ENCODE measurements at places on chromosomes 11 and 22.

GRCh38 chr11:102396708-102397563, 49.9 kb downstream of the BIRC2 start:
- DNase-seq = no peak

GRCh38 chr11:44868455-44869421, 81.9 kb downstream of the TP53I11 start:
- peak; percentile 80 for DNase-seq

DNA sequence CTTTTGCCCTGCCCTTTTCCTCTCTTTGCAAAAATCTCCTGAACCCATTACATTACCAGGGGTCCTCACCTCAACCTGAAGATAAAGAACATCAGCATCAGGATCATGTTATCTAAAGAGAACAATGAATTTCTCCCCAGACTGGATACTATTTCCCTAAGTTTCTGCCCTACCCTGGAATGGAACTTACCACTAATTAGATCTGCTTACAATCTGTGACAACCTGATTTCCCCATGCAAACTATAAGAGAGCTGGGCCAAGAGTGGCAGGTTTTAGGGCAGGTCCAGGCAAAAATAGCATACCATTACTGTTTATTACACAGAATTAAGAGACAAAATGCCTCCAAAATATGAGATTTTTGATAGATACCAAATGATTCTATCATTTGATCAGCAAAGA, 58.0 kb upstream of the GDPD4 start:
- no peak for DNase-seq

GRCh38 chr11:20564846-20565635, 34.4 kb upstream of the SLC6A5 start:
- no peak for DNase-seq

GRCh38 chr11:27721264-27722116, 21.2 kb upstream of the BDNF start:
- DNase-seq = peak; percentile 30

- no peak for DNase-seq
These were observed 8.8 kb downstream of the ATP5MG start for GRCh38 chr11:118410055-118410745.

GRCh38 chr11:121478226-121478894, 25.6 kb upstream of the SORL1-AS1 start:
- DNase-seq = no peak

- DNase-seq = no peak
These were observed 5.9 kb upstream of the HMOX1 start for GRCh38 chr22:35375031-35375430.

GRCh38 chr11:64629796-64630562, 39.0 kb downstream of the SLC22A12 start:
- no peak for DNase-seq

- DNase-seq = peak; percentile 14
These were observed 831 bp downstream of the CD44 start for GRCh38 chr11:35139722-35140282.

- DNase-seq = no peak
These were observed 92.7 kb downstream of the RPL27A start for GRCh38 chr11:8775332-8775731.

DNA sequence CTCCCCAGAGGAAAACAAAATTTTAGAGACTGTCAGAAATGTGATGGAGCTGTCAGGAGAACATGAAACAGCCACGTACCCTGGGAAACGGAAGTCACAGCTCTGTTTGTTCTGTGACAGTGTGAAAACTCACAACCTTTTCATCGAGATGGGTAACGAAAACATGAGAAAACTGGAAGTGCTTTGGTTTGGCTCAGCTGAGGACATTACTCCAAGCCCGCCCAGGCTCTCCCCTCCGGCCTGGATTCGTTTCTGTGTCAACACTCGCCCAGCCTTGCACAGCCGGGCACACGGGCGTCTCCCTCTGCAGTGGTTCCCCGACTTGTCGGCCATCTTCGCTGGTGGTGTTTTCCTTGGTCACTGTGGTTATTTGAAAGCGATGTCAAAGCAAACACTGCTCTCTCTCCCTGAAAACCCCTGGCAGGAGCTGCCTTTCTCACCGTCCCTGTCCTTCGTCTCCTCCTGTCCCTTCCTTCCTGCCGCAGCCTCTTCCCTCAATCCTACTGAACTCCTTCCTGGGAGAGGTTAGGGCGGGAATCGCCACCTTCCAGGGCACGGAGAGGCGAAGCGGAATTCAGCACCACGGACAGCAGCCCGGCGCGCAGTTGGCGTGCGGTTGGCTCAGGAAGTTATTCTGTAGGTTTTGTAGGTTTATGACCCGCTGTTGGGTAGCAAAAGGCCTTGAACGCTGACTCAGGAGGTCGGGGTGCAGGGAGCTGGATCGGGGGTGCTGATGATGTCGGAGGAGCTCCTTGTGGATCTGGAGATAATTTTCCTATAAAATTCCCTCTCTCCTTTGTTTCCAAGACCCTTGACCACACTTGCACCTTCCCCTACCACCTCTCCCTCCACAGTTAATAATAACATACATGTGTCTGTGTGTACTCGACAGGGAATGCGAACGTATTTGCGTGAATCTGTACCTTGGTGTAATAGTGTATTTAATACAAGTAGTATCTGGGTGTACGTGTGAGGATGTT, 13.1 kb upstream of the RPS19BP1 start:
- DNase-seq = peak; percentile 26

DNA sequence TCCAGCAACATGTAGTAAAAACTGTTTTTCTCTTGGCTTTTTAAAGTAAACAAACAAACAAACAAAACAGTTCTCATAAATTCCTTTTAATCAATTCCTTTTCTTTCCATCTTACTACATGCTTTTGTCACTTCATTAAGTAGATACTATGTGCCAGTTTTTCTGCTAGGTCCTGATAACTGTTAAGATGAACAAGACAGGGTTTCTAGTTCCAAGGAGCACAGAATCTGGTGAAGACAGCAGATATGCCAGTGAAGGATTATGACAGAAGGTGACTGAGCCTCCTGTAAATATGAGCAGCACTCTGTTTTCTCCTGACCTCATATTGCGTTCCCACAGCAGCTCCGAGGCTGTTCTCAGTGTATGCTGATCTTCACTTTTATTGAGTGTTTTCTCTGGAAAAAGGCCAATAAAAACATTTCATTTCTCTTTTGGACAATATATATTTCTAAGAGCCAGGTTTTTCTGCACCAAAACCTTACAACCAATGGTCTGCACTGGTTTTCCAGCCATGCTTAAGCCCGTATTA, 45.8 kb downstream of the HEPHL1 start:
- no peak for DNase-seq

- peak; percentile 50 for DNase-seq
These were observed 11.2 kb downstream of the GRIK4 start for GRCh38 chr11:120522736-120523135.

DNA sequence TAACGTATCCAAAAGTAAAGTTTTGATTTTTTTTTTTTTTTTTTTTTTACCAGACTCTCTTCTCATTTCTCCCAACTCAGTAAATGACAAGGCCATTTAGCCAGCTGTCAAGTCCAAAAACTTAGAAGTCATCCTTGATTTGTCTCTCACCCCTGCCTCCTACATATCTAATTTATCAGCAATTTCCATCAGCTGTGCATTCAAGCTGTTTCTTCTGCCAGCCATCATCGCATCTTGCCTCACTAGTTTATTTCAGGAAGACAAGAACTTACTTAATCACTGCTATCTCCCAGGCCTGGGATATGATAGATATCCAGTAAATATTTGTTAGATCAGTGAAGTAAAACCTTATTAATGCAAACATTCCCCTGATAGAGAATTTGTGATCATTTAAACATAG, 47.6 kb downstream of the SCGB1A1 start:
- DNase-seq = no peak

- DNase-seq = no peak
These were observed 14.4 kb downstream of the SCARF2 start for GRCh38 chr22:20423008-20423905.

GRCh38 chr11:38460896-38461295, 1862.9 kb upstream of the RAG2 start:
- DNase-seq = peak; percentile 1

- no peak for DNase-seq
These were observed 134.8 kb downstream of the LARGE1 start for GRCh38 chr22:33785283-33785968.

DNA sequence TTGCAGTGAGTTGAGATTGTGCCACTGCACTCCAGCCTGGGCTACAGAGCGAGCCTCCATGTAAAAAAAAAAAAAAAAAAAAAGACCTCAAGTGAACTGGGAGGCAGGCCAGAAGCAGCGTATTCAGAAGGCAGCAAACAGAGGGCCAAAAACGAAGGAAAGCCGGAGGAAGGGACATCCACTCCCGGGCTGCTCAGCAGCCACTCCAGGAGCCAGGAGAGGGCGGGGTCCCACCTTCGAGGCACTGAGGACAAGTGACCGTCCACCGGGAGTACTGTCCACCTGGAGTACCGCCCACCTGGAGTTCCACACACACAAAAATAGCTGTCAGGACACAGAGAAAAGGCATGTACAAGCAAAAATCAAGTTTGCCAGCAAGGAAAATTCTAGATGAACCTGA, 5.5 kb downstream of the TOLLIP start:
- no peak for DNase-seq

DNA sequence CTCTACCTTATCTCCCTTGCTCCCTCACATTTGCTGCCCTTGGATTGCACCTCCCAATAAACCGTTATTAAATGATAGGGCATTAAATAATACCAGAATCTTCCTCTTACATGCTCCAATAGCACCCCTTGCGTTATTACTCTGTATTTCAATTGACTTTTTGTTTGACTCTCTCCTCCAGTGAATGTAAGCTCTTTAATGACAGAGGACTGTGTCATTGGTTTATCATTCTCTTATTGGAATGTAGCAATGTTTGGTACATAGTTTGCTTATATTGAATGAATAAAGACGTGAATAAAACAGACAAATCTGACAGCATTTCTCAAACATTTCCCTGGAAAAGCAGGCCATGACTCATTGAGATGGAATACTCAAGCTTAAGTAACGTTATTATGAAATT, 8.7 kb upstream of the MPEG1 start:
- no peak for DNase-seq

- DNase-seq = no peak
These were observed 20.6 kb downstream of the CLMP start for GRCh38 chr11:123174196-123175183.

GRCh38 chr11:77879218-77879617, 58.3 kb downstream of the AAMDC start:
- no peak for DNase-seq

DNA sequence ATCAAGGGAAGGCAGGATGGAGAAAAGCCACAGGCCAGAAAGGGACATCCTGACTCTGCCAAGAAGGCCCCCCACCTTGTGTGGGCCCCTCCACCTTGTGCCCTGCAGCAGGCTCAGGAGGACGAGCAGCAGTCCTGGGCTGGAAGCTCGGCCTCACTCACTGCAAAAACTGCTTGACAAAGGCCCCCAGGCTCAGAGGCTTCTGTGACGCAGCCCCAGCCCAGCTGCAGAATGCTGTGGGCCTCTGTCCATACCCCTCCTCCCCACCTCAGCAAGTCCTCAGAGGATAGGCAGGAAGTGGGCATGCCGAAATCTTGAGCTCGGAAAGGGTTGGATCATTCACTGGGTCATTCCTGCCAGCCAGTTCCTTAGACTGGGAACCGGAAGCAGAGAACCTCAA, 61.9 kb downstream of the NRXN2 start:
- no peak for DNase-seq

DNA sequence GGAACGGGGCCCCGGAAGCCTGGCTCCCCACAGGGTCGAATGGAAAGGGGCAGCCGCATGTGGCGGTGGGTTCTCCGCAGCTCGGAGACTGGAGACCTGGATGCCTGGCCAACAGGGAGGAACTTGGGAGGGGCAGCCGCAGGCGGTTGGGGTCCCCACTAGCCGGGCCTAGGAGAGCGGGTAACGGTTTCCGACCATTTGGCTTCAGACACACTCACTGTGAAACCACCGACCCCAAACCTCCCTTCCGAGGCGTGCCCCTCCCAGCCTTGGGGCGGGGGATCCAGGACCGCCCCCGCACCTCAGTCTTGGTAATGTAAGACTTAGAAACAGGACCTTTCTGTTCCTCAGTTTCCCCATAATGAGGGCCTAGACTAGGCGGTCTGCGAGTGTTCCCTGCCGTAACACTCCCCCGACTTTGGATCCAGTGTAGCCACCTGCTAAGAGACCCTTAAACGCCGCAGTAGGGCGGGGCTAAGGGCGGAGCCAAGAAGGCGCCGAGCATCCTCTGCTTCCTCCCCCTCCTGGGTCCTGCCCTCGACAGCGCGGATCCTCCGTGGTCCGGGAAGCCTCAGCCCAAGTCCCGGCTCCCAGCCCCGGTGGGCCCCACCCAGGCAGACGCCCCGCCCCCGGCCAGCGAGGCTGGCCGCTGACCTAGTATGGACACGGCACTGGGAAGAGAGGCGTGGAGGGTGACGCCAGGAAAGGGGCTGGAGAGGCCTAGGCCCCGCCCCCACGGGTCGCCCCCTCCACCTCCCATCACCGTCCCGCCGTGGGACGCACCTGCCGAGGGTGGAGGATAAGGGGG, 1.8 kb upstream of the RASGRP2 start:
- DNase-seq = no peak

Measured in NCI-H1092 treated with DMSO at 0.1 percent for 48 hours (cell line).